RPMI7951 (cell line): ENCODE measurements at places on chromosomes 12 and 14. TPM values are rescaled to one million over a fixed set of nuclear protein-coding genes. Genes with fewer than 3 reads are reported as not detected.
A peak's percentile ranks its signal among the peaks of the same experiment; 100 is the strongest.

DNA sequence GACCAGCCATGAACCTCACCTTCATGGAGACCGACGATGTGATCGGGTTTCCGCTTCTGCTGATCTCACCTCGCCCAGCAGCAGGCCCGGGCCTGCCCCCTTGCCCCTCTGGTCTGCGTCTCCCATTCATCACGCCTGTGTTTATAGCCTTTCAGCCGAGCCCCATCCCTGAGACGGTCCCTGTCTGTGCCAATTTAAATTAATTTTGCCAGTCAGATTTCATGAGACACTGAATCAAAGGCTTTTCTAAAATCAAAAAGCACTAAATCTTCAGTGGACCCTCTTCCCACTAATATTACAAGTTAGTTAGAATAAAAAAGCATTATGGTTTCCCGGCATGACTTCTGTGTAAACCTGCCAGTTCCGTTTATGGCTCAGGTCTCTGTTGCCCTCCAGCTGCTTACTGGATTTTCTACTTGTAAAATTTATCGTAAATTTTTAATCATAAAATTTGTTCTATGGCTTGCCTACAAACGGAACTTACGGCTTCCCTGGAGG is 155.9 kb downstream of the ESRRB start:
- no peak for DNase-seq

- peak; percentile 81 for DNase-seq
Measured at GRCh38 chr12:11814374-11814773, 164.9 kb downstream of the ETV6 start.

Gene IRAK3
- total RNA-seq: 3.5 and 4.8 TPM in 2 replicates

DNA sequence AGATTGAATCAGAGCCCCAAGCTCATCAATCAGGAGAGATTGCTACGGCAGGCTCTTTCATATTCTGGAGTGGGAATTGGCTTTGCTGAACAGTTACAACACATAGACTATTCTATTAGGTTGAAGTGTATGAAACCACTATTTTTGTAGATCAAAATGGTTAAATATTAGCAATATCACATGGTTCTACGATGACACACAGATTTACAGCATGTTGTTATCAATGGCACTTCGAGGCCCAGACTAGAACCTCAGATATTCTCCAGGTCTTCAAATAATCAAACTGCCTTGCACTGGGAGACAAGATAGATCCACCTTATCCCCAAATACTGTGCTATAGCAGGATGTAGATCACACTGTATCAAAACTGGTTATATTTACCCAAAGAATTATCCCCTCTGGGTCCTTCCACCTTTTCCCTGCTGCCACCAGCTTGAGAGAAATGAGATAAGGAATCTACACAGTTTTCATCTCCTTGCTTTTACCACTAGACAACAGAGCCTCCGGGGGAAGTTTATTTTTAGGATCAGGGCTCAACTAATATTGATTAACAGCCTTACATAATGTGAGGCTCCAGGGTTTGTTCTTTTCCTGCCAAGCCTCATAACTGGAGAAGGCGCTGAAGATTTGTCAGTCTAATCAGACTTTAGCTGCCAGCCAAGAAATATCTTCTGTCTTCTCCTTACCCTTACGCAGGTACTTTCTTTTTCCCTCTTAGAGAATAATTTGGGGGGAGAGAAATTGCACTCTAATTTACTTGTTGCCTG is 507.1 kb downstream of the DIO2 start:
- DNase-seq: no peak

DNA sequence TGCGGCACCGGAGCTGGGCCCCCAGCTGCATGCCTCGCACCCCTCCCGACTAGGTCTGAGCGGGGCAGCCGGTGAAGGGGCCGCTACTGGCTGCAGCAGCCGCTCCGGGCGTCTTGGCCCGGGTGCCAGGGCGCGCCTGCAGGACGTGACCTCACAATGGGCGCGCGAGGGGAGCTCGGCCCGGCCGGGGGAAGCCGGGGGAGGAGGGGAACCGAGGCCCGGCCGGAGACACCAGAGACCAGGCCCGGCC is 353 bp downstream of the BAG5 start:
- peak; percentile 47 for DNase-seq

DNA sequence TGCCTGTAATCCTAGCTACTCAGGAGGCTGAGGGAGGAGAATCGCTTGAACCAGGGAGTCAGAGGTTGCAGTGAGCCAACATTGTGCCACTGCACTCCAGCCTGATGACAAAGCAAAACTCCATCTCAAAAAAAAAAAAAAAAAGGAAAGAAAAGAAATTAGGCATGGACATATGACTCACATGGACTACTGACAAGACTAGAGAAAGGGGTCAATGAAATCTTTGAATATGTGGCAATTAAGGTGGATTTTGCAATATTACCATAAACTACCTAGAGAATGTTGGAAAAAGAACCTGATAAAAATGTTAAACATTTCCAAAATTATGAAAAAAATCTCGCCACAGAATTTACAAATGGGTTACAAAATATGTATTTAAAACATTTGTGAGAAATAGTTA is 873.6 kb downstream of the C12orf50 start:
- DNase-seq: peak; percentile 49

Gene ARHGAP5
- 52.5 and 66.9 TPM in 2 replicates for total RNA-seq

GRCh38 chr14:102675396-102675795 is 82.9 kb downstream of the RCOR1 start:
- peak; percentile 16 for DNase-seq

GRCh38 chr12:2960390-2960956 is 1.3 kb downstream of the TEAD4 start:
- DNase-seq: peak; percentile 62

DNA sequence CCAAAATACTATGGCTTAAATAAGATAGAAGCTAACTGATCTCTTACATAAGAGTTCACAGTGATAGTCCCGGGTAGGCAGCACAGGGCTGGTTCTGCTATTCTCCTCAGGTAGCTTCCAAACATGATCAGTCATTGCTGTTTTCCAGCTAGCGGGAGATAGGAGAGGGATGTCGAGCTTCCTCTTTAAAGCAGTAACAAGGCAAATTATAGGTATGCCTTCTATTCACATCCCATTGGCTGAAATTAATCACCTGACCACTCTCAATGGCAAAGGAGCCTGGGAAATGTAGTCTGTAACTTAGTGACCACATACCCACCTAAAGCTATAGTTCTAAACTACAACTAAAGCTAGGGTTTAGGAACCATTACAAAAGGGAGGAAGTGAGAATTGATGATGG is 34.5 kb upstream of the VRK1 start:
- peak; percentile 68 for DNase-seq

Gene SPIC
- total RNA-seq: not detected in 2 replicates

- no peak for DNase-seq
Measured at GRCh38 chr12:109716092-109716479, 2.5 kb downstream of the FAM222A start.

- DNase-seq: no peak
Measured at GRCh38 chr12:111209811-111210210, 159.1 kb downstream of the PHETA1 start.

Gene C12orf60
- 1.8 and 3.3 TPM in 2 replicates for total RNA-seq

GRCh38 chr12:69844836-69845235 is 19.8 kb downstream of the MYRFL start:
- no peak for DNase-seq

GRCh38 chr14:96497586-96497985 is 4.6 kb upstream of the PAPOLA start:
- no peak for DNase-seq

GRCh38 chr12:104681012-104681690 is 224.4 kb downstream of the CHST11 start:
- DNase-seq: no peak

DNA sequence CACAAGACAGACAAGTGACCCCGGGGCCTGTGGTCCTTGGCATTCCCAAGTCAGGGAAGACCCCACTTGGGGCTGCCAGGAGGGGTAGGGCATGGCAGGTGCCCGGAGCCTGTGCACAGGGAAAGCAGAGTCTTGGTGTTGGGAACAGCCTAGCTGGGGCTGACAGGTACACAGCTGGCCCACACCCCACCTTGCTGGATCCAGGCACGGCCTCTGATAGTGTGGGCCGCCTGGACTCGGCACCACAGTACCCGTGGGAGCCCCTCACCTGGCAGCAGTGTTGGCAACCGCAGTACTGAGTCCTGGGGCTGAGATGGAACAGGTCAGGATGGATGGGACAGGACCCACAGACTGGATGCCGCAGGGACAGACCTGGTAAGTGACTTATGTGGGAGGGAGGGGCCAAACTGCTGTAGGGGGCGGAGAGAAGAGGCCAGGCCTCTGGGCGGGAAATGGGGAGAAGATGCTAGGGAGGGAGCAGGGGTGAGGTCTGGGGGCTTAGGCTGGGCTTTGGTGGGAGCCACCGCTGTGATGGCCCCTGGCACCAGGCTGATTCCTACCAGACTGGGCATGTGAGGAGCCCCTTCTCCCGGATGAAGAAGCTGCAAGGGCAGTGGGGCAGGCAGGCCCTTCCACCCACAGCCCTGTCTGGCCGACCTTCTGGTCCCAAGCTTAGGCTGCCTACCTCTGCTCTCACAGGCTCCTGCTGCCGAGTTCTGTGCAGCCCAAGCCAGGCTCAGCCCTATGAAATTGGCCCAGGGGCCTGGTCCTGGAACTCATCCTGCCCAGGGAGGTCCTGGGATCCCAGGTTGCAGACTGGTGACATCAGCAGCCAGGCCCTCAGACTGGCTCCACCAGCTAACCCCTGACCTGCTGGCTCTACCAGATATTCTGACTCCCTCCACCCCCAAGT is at the start of gene TGM1:
Gene TGM1, minus strand, starts transcription at position 357 of the 913 bp plus-strand sequence. CDS start 825 bp downstream, outside the sequence.
- DNase-seq: no peak

DNA sequence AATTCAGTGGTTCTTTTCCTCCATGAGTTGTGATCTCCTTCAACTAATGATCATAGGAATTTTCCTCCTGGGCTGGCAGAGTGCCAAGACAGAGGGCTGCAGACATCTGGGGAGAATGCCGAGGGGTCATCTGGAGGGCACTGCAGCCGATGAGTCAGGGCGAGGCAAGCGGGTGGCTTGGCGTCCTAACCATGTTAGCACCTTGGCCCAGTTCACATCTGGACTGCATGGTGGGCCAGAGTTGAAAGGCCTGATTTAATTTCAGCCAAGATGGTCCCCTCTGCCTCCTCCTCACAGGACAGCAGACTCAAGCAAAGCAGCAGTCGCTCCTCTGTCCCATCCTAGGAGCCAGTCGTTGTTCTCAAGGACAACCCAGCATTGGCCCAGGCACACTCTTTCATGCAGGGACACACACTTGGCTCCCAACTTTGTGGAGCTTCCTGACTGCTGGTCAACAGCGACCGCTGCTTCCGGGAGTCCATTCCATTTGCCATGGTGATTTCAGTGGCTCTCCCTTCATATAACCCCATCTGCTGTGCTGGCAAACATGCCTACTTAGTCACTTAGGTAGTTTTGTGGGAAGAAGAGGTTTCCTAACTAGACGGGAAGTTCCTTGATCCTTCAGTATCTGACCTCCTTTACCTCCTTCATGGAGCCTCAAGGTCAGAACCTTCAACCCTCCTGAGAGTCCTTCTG is 161.8 kb downstream of the TTC8 start:
- DNase-seq: peak; percentile 98

Gene ANKS1B
- not detected in 2 replicates for total RNA-seq

Gene SLC41A2
- 10.9 and 13.6 TPM in 2 replicates for total RNA-seq

DNA sequence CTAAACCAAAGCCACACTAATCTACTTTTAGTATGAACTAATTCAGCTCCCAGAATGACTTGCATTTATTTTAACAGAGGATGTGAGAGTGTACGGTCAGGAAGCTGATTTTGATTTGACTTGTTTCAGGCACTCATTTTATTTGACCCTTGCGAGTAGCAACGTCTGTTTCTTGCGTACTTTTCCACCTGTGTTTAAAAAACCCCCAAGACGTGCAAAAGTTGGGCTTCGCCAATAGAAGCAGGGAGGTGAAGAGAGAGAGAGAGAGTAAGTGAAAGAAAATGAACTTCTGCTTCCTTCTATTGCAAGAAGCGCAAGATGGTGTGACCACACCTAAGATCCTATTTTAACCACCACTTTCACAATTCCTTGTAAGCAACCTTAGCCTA is 6.7 kb upstream of the SLC15A4 start:
- no peak for DNase-seq

GRCh38 chr14:87628129-87628528 is 364.9 kb downstream of the GALC start:
- no peak for DNase-seq

DNA sequence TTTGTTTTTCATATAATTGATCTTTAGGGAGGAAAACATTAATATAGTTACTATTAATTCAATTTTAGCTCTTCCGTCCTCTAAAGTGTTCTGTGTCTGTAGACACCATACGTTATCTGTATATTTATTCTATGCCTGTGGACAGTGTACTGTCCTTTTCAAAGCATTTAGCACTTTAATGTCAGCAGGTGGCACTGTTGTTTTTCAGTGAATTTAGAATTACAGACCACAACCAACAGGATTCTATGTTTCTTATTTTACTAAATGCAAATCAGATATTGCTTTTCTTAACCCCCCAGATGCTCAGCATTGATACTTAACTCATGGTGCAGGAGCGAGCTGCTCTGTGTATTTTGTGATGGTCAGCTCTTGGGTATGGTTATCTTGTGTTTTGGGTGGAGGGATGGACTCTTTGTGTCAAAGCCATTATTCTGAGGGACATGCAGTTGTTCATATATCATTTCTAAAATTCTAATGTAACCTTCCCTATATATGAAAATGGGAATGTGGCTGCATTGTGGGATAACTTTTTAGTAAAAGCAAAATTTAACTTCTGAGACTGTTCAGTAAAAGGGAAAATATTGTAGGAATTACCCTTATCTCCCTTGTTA is 65.2 kb downstream of the PAPOLA start:
- peak; percentile 33 for DNase-seq

DNA sequence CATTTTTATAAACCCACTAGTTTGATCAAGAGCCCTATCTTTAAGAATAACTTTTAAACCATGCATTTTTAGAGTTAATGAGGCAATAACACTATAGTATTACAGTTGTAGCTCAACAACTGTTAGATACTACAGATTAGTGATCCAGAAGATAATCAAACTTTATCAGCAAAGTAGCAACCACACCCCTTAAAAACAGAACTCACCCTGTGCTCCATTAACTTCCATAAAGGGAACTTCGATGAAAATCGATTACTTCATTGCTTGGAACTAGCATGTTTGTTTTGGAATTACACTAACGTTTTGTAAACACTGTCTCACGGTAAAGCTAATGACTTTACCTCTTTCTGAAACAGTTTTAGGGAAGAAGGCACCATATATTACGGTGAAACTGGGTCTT is 1.4 kb downstream of the SGPP1 start:
- DNase-seq: no peak

Gene B4GALNT3
- 0.10 and 0.60 TPM in 2 replicates for total RNA-seq

- no peak for DNase-seq
Measured at GRCh38 chr14:98252820-98253219, 1019.2 kb downstream of the BCL11B start.

Gene KRT79
- total RNA-seq: 3.3 and 4.8 TPM in 2 replicates

DNA sequence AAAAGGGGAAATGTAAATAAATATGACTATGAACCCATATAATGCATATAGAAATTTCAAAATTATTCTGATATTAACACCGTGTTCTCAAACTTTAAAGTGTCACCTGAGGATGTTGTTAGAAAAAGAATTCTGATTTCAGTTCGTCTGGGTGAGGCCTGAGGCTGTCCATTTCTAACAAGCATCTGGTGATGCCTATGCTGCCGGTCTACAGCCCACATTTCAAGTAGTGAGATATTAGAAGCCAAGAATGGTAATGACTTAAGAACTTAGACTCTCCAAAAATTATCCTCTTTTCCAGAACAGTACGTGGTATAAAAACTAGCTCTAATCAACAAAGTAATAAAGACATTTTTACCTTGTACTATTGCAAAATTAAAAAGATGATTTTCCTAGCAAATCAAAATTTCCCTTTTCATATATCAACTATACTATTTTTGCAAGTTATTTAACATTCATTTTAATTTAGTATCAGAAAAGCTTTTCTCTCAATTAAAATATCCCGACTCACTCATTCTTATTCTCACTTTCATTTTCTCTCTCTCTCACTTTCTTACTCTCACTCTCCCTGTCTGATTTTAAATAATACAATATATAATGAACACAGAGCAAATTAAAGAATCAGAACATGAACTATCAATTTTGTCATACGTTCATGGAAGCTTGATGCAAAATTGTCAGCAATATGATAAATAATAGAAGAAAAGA is 35.0 kb downstream of the PIK3C2G start:
- DNase-seq: peak; percentile 2
